Hair follicle dermal papilla cell (primary cell): ENCODE measurements at places on chromosomes 7 and 10. TPM values are rescaled to one million over a fixed set of nuclear protein-coding genes. Genes with fewer than 3 reads are reported as not detected.

NOLC1 gene
- 22.3 and 28.2 TPM in 2 replicates for total RNA-seq

CADPS2 gene
- 15.3 and 24.5 TPM in 2 replicates for total RNA-seq

SNX10 gene
- not detected in 2 replicates for total RNA-seq

BICC1 gene
- total RNA-seq, result 143 and 189 TPM in 2 replicates
